ENCODE measurements at places on chromosomes 2 and 18.

GRCh38 chr2:240498171-240498957 lies 59.4 kb downstream of the ANKMY1 start:
- DNase-seq = no peak

- DNase-seq = no peak
These were observed 104.5 kb upstream of the TAF1B start for GRCh38 chr2:9738535-9739496.

DNA sequence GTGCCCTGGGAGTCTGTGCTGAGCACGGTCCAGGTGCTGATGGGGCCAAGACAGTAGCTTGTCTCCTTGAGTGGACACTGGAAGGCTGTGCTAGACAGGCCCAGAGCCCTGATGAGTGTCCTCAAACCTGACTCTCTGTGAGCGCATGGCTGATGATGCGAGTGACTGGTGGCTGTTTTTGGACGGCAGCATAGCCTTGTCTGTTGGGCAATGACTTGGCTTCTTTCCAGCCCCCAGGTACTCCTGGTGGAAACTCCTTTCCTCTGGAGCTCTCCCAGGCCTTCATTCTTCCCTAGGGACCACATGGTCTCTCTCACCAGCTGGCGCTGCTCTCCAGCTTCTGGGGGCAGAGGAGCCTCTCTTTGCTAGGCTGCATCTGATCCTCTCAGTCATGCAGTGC lies 207.6 kb upstream of the SMIM21 start:
- DNase-seq = no peak

- no peak for DNase-seq
These were observed 65.4 kb downstream of the PDE1A start for GRCh38 chr2:182361477-182361876.

DNA sequence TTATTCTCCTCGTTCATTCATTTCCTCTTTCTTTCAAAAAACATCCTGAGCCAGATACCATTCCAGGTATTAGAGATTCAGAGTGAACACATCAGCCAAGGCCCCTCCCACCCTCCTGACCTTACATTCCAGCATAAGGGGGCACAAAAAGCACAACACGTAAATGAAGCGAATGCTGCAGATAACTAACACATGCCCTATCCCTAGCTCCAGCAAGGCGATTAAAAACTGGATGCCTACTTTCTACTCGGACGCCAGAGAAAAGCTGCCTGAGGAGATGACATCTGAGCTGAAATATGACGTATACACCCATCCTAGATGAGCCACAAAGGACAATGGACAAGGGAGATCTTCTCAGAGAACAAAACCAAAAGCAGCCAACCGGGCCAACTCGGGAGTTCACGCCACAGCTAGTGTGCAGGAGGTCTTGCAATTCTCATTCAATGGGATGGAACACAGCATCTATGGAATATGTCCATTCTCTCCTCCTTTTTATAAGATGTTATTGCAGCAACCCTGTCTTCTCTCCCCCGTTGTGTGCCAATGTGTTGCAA lies 33.5 kb downstream of the FEZ2 start:
- DNase-seq = no peak

- DNase-seq = no peak
These were observed 59.1 kb downstream of the GREB1 start for GRCh38 chr2:11592671-11593574.

GRCh38 chr2:85878719-85879370 lies 9.9 kb downstream of the ST3GAL5 start:
- no peak for DNase-seq

GRCh38 chr18:9870431-9871008 lies 15.3 kb upstream of the TXNDC2 start:
- no peak for DNase-seq

DNA sequence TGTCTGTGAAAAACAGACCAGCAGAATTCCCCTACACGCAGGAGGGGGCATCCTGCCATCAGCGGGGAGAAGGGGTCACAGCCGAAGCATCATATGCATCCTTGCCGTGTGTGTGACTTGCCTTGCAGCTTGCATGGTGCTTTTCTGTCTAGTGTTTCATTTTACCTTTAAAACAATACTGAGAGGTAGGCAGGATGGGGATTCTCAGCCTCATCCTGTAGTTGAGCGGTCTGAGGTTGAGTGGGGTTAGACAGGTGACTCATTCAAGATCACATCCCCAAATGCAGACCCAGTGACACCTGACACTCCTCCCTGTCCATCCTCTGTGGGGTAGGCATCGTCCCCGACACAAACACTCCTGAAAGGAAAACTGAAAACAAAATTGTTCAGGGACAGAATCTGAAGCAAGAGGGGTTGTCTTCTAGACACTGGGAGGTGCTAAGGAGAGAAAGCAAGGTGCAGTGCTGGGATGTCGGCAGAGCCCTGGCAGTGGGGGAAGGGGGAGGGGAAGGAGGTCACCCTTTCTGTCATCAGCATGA lies 7.9 kb downstream of the ARL4C start:
- DNase-seq = no peak

- DNase-seq = no peak
These were observed 52.3 kb downstream of the BAZ2B start for GRCh38 chr2:159564081-159564480.

- DNase-seq = no peak
These were observed 562 bp downstream of the TWSG1 start for GRCh38 chr18:9334973-9335696.
